ENCODE measurements at places on chromosomes 1 and 21.

DNA sequence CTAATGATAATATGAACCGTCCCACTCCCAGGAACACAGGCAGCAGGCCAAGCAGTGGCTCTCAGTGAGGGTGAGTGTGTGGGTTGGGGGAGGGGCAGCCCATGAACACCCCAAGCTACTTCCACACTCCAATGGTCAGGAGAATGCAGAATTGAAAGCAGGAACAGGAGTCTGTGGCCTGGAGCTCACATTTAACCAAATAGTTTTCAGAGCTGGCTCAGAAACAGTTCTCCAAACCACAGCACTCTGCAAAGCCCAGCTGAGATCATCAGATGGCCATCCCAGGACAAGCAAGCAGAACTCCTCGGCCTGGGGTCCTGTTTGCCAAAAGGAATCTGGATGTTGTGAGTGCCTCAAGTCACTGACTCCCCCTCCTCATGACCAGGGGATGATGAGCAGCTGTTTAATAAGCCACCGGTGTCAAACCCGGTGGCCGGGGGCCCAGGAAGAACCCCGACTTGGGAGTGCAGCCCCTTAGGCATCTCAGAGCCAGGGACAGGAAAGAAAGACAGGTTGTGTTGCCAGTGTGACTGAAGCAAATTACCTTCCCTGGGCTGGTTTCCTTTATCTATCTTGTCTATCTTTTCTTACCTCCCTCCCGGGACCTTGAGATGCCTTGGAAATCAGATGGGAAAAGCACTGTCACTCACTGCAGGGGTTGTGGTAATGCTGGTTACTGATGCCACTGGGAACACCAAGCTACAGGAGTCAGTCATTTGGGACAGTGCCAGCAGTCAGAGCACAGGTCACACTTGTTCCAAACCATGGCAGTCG, 20.4 kb downstream of the DEGS1 start:
- no peak for DNase-seq

DNA sequence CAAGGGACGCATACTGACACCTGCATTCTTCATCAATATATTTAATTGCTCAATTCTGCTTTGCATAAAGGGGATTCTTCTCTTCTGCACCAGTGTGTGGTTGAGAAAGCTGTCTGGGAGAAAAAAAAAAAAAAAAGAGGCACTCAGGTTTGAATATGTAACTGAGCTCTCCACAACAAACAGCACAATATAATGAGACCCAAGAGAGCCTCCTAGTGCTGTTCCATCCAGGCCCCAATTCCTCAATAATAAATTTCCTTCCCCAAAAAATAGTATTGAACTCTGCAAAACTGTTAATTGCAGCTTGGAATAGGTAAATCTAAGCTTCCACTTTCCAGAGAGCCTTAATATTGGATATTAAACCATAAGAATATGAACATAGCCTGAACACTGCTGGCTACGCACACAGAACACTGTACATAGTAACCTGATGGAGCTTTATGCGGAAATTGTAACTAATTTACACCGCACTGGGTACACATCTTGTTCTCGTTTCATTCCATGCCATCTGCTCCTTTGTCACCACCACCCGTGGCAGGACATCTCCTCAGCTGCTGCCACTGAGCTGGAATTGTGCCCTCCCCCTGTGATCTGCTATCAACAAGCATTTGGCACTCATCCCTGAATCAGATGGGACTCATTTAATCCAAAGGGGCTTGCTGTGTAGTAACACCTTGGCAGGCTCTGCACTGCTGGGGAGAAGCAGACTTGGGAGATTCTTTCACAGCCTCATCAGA, 272.0 kb downstream of the HHIPL2 start:
- DNase-seq, result no peak

DNA sequence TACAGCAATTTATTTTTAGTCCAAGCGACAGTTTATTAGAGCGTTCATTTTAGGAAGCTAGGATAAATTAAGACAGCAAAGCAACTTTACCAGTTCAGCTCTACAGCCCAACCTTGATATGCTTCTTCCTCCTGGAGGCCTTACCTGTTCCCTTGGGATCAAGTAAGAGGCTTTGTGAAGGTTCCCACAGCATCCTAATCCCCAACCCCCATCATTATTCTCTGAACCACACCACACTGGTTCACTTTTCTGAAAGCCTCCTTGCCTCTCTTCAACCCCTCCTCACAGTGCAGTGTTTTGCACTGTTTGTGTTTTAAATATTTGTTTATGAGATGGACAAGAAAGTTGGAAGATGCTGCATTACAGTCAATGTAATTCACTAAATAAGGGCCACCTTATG, 126.3 kb upstream of the CXADR start:
- DNase-seq, result no peak

- DNase-seq, result no peak
Observed at GRCh38 chr21:45332981-45333582, 45.4 kb upstream of the POFUT2 start.

GRCh38 chr1:112841825-112842224, 114.2 kb downstream of the SLC16A1 start:
- DNase-seq, result no peak

DNA sequence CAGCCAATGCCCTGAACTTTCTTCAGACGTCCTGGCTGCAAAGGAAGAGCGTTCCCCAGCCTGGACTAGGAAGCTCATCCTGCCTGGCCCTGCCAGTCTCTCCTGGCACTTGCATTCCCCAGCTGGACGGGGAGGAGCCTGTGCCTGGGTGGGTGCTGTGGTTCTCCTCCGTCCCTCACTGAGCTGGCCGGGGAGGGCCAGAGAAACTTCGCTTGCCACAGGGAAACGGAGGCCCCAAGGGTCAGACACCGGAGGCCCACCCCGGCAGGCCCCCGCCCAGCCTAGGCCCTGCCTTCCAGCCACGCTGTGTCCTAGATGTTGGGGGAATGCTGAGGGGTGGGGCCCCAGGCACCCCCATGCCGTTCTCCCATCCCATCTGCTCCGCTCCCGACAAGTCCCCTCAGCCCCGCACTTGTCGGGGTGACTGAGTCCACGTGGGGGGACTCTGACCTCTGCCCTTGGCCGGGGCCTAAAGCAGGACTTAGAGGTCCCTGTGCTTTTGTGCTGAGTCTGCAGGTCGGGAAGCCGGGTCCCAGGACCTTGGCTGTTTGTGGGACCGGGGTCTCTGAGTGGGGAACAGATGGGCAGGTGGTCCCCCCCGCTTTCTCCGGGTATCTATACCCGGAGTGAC, 4.8 kb downstream of the FTCD start:
- no peak for DNase-seq

DNA sequence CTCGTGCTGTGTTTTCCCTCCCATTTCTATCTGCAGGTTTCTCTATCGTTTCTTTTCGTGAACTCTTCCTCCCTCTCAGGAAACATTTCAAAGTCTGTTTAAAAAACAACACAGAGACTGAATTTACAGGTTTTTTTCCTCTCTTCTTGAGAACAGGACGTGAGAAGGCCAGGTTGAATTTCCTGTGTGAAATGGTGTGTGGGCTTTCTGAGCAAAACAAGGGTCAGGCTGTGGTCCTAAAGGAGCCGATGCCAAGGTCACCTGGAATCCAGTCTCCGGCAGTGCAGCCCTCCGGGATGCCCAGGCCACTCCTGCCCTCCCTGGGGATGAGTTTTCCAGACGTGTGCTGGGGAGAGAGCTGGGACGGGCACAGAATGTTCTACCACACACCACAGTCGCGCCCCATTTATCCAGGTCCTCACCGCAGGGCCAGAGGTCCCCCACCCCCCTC, 62.7 kb upstream of the RUNX3 start:
- DNase-seq, result no peak

DNA sequence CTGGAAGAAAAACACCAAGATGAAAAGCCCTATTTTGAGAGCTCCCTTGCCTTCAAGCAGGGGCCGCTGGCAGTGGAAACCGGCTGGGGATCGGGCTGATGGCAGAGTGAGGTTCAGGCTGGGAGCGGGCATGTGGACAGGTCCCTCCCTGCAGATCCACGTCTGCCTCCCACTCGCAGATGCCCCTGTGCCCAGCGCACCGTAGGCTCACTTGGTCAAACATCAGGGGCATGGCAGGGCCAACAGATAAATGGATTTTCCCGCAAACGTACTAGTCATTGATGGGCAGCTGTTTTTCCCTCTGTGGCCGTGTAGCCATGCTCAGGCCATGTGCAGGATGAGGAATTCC, 6.6 kb upstream of the C1orf174 start:
- no peak for DNase-seq

DNA sequence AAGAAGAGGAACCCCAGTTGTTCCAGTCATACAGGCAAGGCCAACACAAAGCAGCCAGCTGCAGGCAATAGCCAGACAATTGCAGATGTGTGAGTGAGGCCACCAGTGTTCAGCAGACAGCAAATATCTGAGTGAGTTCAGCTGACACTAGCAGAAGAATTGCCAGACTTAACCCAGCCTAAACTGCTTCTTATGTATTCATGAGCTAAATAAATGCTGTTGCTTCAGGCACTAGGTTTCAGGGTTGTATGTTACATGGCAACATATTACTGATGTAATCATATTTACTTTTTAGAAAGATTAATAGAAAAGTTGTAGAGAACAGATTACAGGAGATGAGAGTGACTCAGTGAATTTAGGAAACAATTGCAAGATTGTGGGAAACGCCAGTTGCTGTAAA, 129.8 kb upstream of the CHODL start:
- no peak for DNase-seq

DNA sequence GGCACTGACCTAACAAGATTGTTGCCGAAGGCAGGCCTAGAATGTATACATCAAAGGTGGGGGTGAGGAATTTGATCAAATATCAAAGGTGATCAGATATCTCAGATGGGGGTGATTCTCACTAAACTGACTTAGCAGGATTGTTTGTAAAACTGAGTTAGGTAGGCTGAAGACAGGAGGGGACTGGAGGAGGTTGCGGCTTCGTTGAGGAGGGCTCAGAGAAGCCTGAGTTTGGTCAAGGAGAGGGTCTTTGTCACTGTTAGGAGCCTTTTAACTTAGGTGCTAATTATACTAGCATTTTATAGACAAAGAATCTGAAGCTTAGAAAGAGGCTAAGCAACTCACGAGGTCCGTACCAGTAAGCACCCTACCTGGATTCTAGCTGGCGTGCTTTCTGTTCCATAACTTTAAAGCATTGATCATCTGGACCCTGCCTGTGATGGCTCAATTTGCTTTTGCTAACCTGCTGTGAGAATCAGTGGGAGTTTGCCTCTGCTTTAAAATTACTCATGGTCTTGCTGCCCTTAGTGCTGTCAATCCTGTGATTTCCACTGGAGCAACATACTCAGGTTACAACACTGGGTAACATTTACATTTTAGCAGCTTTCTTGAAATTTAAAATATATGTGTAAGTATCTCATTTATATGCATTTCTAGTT, 49.8 kb downstream of the ITSN1 start:
- no peak for DNase-seq

DNA sequence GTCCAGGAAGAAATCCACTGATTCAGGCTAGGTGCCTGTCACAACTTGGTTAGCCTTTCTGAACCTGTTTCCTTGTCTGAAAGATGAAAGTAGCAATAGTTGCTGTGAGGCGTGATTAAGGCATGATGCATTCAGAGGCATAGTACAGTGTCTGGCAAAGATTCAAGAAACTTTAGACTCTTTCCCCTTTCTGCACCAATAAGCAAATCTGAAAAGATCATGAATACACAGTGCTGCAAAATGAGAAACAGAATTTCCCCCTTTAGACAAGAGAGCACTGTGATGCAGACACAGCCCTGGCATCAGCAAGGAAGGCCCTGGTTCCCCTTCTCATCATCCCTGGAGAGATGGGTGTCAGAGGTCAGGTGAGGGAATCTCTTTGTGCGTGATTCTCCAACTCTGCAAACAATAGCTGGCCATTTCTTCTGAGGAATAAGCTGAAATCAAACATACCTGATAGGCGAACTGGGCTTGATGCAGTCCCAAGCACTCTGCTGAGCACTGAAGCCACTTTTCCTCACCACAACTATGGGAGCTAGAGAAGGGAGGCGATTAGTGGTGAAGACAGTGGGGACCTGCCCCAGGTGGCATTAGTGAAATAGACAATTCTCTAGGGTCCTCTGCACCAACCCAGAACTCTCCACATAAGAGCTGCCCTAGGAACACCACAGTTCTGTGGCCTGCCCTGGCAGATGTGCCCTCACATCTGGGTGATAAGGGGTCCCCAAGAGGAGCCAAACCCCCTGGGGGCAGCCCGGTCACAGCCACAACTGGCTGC, 41.7 kb downstream of the ITPKB start:
- no peak for DNase-seq

GRCh38 chr1:41426201-41426890, 58.1 kb downstream of the EDN2 start:
- no peak for DNase-seq

- no peak for DNase-seq
Observed at GRCh38 chr1:59146056-59146455, 150.8 kb upstream of the FGGY start.

- DNase-seq, result no peak
Observed at GRCh38 chr1:40042341-40042740, 1.8 kb downstream of the CAP1 start.

DNA sequence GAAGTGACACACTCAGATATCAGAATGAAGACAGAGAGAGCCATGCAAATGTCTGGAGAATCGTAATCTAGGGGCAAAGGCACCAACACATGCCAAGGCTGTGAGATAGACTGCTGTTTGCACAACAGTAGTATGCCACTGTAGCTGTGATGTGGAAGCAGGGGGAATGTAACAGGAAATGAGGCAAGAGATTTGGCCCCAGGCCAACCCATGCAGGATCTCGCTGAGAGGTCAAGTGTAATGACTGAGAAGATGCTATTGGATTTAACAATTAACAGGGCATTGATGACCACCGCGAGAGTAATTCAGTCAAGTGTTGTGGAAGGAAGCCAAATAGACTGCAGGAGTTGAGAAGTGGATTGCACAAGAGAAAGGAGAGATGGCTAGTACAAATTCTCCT, 107.3 kb upstream of the ST6GALNAC5 start:
- no peak for DNase-seq

- no peak for DNase-seq
Observed at GRCh38 chr1:100622506-100622905, 84.6 kb downstream of the GPR88 start.

DNA sequence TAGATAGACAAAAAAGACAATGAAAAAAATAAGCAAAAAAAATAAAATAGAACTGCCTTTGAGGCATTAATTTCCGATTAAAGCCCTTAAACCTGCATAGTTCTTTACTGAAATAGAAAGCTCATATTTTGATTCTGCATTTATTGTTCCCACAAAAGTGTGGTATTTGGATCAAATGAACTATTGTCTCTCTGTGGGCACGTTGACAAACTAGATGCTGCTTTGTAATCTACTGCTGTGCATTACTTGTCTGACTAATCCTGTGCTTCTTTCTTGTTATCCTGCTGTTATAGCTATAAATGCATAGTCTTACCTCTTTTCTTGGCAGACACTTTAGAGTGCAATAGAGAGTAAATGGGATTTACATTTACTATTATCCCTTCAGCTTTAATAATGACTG, 31.4 kb upstream of the SLC35D1 start:
- DNase-seq, result no peak

- DNase-seq, result no peak
Observed at GRCh38 chr1:184945029-184945428, 29.3 kb downstream of the NIBAN1 start.

DNA sequence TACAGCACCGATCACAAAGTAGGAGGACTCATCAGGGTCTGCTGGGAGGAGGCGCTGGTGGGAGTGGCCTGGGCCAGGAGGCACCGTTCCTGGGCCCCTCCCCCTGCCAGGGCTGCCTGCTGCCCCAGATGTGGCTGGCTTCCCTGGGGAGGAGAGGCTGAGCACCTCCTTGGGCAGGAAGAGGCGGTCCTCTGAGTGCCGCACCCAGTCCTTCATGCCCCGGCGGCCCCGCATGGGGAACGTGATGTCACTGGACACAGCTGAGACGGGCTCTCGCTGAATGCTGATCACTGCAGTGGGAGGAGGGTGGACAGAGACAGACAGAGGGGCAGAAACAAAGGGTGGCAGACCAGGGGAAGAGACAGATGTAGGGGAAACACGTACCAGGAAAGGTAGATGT, 24.8 kb downstream of the ADGRB2 start:
- DNase-seq, result no peak

Measured in stimulated activated CD8-positive, alpha-beta memory T cell treated with anti-CD3 and anti-CD28 coated beads, Interleukin-2, amount 100 ng/mL, for 1 hour (primary cell).